GM12892 (cell line): ENCODE measurements at places on chromosomes 12 and 14.

DNA sequence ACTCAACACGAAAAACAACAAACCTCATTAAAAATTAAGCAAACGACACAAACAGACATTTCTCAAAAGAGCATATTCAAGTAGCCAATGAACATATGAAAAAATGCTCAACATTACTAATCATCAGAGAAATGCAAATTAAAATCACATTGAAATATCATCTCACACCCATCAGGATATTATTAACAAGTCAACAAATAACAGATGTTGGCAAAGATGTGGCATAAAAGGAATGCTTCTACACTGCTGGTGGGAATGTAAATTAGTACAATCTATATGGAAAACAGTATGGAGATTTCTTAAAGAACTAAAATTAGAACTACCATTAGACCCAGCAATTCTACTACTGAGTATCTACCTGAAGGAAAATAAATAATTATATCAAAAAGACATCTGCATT, 182.2 kb downstream of the KITLG start:
- DNase-seq = no peak

DNA sequence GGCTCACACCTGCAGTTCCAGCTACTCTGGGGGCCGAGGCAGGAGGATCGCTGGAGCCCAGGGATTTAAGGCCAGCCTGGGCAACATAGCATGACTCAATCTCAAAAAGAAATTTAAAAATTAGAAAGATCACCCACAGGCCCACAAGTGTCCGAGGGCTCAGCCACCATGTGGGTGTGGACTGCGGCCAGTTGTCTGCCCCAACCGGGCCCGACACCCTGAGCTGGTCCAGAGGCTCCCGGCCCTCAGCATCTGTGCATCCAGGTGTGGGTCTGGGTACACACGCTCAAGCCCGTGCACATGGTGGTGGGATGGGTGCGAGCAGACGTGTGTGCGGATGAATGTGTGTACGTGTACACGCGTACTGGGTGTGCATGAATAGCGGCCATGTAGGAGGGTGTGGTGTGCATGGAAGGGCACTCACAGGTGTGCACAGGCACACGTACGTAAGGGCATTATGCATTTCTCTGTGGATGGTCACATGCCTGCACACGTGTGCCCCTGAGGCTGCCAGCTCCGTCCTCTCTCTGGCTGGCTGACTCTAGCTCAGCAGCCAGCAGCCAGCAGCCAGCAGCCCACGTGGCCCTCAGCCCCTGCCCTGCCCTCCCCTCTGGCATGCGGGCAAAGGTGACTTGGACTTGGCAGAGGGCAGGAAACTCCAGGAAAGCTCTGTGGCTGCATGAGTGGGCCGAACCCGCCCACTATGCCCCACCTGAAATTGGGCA, 23.3 kb upstream of the NUDT14 start:
- DNase-seq = no peak

DNA sequence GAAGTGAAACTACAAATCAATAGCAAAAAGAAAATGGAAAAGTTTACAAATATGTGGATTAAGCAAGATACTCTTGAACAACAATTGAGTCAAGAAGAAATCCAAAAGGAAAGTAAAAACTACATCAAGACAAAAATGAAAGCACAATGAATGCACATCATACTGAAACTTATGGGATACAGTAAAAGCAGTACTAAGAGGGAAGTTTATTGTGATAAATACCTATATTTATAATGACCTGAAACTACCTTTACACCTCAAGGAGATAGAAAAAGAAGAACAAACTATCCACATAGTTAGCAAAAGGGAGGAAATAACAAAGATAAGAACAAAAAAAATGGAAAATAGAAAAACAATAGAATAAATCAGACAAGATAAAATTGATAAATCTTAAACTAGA, 375.0 kb downstream of the TRHDE start:
- no peak for DNase-seq

- no peak for DNase-seq
Observed at GRCh38 chr14:30134936-30135335, 207.3 kb upstream of the PRKD1 start.

DNA sequence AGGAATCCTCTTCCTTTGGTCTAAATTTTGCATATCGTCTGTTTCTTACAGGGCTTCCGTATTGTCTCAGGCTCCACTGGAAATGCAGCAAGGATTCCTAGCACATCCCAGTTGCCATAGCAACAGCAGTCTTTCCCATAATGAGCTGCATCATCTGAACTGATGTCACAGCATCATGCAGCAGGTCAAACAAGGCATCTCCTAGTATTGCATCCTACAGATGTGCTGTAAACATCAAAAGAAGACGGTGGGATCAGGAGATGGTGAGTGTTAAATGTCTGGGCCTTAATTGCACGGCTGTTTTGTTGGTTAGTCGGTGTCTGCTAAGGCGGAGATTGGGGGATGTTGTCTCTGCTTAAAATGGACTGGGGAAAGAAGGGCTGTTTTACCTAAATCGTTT, at the start of gene AKAP6:
Gene AKAP6 (plus strand): TSS at position 153 of the 400 bp plus-strand sequence. CDS start 104,196 bp downstream, outside the sequence.
- DNase-seq = no peak

- no peak for DNase-seq
Observed at GRCh38 chr12:113151655-113152054, 2.1 kb downstream of the CFAP73 start.

GRCh38 chr14:39406560-39406959, 25.7 kb downstream of the FBXO33 start:
- DNase-seq = no peak

DNA sequence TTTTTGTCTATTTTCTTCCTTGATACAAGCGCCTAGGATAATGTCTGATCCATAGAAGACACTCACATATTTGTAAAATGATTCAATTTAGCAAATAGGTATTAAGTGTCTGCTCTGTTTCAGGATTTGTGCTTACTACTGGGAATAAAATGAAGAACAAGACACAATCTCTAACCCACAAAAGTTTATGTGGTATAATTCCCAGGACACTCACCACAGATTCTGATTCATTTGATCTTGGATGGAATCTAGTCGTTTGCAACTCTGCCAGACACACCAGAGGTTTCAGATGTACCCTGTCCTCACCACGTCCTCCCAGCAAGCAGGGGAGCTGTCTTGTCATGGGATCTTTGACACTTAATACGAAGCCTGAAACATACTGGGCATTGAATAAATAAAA, 208.3 kb downstream of the LRIG3 start:
- no peak for DNase-seq

DNA sequence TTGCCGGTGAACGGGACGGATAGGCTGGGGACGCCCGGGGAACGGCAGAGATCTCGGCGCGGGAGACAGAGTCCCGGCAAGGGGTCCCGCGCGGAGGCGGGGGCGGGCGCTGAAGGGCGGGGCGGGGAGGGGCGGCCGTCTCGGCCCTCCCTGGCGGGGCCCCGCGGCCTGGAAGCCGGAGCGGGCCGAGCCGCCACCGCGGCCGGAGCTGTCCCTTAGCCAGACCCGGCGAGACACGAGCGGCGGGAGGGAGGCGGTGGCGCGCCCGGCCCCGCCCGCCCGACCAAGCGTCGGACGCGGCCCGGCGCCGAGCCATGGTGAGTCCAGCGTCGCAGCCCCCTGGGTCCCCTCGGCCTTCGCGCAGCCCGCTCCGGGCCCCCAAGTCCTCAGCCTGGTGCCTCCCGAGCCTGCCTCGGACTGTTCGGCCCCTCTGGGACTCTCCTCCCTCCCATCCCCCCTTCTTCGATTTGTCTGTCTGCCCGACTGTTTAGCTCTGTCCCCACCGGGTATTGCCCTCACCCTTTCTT, at the start of gene ARHGEF40:
Gene ARHGEF40 (plus strand): TSS at position 222 of the 527 bp plus-strand sequence. CDS start 93 bp downstream, at position 315.
- no peak for DNase-seq

DNA sequence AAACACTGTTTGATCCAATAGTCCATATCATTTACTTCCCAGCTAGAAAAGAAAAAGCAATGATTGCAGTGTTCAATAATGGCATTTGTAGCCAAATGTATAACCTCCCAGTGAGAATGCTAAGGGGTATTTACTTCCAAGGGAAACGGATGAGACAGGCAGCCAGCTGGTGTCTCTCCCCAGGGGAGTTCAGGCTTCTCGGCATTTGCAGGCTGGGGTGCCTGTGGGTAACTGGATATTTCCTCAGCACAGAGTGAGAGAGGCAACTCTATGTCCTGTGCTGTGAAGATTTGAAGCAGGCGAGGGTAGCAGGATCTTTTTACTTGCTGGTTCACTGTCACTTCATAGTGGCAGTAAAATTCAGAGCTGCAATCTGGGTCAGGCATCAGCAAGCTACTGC, 1455.6 kb upstream of the TMEM132C start:
- DNase-seq = no peak

GRCh38 chr14:69561893-69562292, 12.8 kb downstream of the CCDC177 start:
- DNase-seq = no peak

DNA sequence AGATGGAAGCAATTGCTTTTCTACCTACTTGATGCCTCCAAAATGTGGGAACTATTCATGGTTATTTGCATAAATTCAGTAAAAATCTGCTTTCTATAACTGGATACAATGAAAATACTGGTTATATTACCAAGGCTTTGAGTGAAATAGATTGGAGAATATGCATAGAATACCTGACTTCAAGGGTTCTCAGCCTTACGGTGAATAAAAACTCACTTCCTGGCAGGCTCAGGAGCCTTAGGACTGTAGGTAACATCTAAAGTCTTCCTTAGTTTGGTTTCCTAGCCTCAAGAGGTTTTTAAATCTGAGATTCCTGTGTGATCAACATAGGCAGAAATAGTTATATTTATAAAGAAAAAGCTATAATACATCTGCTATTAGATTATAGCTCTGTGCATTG, 158.6 kb downstream of the SLC41A2 start:
- DNase-seq = no peak

GRCh38 chr12:57216014-57216911, at the start of gene NXPH4:
Gene NXPH4, plus strand, starts transcription at chr12:57216794. Its CDS starts 176 bp downstream, at chr12:57216970.
- DNase-seq = no peak

DNA sequence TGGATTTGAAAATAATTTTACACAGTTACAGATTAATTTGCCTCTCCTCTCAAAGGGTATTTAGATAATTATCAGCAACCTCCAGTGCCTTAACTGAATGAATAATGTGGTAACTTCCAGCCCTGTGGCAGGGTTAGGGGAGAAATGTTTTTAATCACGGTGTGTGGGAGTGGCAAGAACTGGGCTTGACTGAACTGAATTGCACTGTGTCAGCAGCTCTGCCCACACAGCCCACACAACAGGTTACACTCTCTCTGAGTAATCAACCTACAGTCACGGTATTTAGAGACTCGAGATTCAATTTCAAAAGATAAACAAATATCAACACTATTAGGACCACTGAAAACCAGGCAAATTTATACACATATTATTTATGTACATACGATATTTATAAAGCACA, 198.5 kb downstream of the KCNC2 start:
- no peak for DNase-seq

DNA sequence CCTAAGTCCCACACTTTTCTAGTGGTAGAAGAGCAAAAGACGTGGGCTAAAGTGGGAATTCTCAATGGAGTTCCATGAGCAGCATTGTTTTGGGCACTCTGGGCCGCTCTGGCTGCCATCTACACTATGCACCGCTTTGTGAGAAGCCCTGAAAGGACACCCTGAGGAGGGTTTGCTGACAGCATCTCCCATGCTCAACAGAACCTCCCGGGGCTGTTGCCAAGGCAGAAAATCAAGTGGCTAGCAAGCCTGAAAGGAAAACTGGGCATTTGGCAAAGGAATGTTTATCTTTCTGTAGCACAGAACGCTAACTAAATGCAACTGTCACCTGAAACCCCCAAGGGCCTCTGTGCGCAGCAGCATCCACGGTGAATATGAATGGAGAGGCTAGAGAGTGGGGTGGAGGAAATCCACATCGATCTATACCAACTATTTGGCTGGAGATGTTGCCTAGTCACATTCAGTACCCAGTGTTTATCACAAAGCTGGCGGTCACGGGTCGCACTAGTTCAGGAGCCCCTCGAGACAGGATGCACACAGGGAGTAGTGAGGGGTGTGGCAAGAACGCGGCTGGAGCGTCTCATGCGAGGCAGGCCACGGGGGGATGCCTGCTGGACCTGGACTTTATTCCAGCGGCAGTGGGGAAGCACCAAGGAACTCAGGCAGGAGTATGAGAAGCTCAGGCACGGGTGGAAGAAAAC, 14.2 kb downstream of the APPL2 start:
- no peak for DNase-seq

GRCh38 chr14:58455593-58456265, 28.2 kb downstream of the KIAA0586 start:
- DNase-seq = no peak

DNA sequence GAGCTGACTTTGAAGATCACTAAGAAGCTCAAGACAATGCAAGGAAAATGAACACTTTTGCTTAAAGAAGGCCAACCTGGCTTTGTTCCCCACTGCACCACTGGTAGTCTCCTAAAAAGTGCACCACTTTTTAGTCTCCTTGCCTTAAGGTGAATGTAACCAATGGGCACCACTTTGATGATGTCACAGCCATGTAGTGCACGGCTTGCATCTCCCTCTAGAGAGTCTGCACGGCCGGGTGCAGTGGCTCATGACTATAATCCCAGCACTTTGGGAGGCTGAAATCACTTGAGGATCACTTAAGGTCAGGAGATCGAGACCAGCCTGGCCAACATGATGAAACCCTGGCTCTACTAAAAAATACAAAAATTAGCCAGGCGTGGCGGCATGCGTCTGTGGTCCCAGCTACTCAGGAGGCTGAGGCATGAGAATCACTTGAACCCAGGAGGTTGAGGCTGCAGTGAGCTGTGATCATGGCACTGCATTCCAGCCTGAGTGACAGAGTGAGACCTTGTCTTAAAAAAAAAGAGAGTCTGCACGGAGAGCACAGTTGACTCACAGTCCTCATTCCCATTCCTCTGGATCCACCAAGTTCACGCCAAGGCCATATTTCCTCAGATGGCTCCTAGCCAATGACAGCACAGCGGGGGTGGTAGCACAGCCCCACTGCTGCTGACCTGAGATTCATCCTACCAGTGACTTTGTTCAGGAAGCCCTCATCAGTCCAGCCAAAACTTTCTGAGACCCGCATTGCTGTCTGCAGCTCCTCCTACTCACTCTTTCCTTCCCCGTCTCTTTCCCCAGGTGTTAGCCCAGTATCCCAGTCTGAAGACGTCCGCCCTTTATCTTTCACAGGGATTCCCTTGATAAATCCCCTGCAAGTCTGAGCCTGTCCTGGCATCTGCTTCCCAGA, 16.5 kb upstream of the IFT81 start:
- no peak for DNase-seq

DNA sequence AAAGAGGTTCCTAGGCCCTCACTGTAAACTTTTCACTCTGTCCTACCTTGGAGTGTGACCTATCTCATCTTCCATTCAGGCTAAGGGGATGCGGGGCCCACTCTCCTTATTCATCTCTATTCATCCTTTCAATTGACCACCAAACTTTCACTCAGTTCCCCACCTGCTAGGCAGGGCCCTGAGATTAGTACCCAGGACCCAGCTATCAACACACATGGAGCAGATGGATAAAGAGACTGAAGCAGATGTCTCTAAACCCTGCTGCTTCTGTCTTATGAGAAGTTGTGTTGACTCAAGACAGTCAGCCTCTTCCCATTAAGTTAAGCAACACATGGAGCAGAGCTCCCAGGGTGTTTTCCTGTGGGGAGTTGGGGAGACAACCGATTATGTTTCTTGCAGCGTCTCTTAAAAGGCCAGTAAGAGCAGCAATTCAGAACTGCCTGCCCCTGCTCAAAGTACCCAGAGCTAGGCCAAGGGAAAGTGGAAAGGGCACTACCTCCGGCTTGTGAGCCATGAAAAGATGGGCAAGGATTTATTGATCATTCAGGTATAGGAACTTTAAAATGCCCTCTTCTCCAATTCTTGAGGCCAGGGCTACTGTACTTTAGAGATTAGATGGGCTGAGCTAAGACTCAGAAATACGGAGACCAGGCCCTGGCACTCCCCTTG, 10.7 kb downstream of the KRT76 start:
- DNase-seq = no peak

GRCh38 chr12:50390316-50390741, 6.1 kb downstream of the FAM186A start:
- DNase-seq = no peak

GRCh38 chr12:49902399-49903350, 1.0 kb downstream of the FAIM2 start:
- no peak for DNase-seq
